Right kidney (tissue), 9 donors: ENCODE measurements at places on chromosomes 5 and 9.

- no peak for DNase-seq
Measured at GRCh38 chr9:93177676-93178075, 6.3 kb upstream of the WNK2 start.

- no peak for DNase-seq
Measured at GRCh38 chr5:169307646-169308045, 6.7 kb upstream of the SLIT3 start.

DNA sequence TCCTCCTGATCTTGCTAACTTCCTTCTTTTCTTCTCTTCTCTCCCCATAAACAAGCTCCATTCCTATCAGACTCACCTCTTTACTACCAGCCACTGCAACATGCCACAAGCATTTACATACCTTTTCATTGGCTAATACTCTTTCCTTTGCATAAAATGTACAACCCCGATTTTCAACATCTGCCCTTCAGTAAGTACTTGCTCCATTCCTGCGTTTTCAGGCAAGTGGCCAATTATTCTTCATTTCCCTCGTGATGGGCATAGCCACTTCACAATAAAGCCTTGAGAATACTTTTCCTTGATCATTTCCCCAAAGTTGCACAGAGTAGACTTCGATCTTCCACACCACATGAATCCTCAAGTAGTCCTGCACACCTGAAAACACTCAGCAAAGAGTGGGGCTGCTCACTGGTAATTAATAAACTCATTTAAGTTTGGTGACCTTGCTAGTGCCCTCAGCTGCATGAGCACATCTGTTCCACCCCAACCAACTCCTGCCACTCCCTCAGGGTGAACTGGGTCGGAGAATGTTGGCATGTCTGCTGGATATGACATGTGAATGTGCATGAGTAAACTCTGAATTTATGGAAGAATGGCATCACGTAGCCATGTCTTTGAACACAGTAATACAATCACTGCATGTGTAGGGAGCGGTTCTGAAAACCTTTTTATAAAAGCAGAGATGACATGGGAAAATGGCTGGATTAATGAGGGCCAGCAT is 535.8 kb downstream of the SEMA5A start:
- no peak for DNase-seq

DNA sequence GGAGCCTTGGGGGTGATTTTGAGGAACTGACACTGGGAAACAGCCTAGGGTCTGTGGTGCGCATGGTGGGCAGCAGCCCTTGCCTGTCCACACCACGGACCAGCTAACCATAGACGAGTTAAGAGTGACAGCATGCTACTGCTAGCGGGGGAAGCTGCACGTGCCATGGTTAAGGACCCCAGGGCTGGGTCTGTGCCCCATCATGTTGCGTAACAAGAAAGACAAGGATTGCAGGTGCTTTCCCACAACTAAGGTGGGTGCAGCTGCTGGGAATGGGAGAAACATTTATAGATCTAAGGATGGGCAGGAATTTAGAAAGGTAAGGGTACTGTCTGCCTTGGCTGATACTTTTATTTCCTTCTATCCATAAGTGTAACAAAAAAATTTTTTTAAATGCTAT is 17.9 kb upstream of the KCNMB1 start:
- DNase-seq = no peak

DNA sequence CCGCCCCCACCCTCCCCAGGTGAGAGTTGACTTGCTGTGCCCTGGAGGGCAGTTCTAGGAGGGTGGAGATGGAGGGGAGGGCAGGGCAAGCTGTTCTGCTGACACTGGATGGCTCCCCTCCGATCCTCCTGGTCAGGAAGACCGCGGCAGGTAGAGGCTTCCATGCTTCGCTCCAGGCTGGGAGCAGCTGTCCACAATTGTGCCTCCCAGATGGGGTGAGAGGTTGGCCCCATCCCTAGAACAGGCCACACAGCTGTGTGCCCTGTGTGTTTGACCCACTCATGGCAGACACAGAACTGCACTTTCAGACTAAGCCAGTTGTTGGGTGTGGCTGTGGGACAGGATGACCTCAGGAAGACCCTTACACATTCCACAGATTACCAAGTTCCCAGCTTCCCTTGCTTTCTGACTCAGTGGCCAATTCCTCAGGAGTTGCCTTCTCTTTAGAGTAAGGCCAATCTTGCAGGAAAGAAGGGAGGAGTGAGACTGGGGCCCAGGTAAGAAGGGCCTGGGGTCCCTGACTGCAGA is 72.1 kb upstream of the HSPA9 start:
- DNase-seq = no peak

- DNase-seq = no peak
Measured at GRCh38 chr5:885529-885928, 7.1 kb downstream of the BRD9 start.

GRCh38 chr5:150774145-150774544 is 4.4 kb upstream of the SMIM3 start:
- DNase-seq = no peak

DNA sequence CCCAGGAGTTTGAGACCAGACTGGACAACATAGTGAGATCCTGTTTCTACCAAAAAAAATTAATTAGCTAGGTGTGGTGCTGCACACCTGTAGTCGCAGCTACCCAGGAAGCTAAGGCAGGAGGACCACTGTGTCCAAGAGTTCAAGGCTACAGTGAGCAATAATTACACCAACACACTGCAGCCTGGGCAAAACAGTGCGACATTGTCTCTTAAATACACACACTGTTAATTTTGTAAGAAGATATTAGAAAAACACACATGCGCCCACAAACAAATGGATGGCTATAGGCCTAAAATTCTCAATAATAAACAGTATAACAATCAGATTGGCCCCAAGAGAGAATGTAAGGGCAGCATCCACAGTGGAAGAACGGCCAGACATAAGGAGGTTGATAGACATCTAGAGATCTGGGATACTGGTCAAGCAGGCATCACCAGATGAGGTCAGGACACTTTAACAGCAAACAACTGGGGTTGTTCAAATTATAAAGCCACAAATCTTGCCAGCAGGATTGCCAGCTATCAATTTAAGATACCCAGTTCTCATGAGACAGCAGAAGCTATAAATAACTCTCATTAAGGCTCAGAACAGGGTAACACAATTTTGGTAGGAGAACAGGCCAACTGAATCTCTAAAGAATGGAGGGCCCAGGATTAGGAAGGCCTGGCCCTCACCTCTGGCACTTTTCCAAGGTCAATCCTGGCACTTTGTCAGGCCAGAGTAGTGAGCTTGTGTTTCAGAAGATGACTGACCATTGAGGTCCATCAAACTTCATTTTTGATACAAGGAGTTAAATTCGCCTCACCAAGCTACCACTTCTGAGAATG is 29.5 kb downstream of the GOLPH3 start:
- no peak for DNase-seq

GRCh38 chr5:10456583-10457420 is 15.1 kb downstream of the ROPN1L start:
- no peak for DNase-seq

DNA sequence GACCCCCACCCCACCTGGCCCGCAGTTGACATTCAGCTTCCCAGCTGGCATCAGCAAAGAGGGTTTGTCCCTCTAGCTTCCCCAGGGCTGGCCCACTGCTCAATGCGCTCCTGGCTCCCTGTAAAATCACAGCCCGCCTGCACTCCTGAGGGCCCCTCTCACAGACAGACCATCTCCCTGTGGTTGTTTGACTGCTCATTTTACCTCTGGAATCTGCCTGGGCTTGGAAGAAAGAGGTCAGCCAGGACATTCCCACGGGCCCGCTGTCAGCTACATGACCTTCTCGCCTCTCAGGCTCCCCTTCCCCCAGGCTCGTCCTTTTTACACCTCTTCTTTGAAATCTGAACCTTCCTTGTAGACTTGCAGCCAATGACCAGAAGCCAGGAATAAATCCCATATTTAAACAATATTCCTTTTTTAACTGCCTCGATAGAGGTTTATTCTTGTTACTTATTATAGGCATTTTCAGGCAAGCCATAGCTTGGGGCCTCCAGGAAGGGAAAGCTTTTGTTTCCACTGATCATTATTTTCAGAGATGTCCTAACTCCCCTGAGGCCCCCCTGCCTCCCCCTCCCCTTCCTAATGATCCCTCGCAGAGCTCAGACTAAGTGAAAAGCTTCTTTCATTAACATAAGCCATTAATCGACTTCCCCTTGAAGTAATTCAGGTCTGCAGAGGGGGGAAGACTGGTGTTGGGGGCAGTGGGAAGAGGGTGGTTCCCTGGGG is 76.3 kb upstream of the IQGAP2 start:
- peak; percentile 40 for DNase-seq

DNA sequence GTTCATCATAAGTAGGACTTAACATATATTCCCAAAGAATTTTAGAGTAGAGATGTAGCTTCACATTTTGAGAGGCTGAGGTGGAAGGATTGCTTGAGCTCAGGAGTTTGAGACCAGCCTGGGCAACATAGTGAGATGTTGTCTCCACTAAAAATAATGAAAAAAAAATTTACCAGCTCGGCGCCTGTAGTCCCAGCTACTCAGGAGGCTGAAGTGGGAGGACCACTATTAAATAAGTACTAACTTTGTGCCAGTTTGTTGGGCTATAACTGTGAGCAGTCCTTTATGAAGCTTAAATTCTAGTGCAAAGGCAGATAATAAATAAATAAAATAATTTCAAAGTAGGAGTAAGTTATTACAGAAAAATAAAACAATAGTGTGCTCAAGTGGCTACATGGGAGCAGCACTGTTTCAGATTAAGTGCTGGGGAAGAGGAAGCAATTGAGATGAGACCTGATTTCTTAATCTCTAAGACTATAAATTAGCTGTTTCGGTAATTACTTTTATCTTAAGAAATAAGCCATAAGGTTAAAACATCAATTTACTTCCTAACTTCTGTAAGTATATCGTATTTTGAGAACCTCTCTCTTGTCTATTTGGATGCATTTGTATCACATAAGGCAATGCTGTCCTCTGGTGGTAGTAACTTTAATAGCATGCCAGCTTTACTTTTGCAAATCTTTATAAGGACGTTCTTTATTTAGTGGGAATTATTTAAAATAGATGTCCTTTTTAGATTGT is 98.9 kb downstream of the CSNK1G3 start:
- DNase-seq = peak; percentile 22

GRCh38 chr5:141493500-141494422 is 4.9 kb downstream of the PCDHGC5 start:
- DNase-seq = no peak

- DNase-seq = no peak
Measured at GRCh38 chr9:92440751-92441046, 16.4 kb upstream of the OMD start.

- no peak for DNase-seq
Measured at GRCh38 chr9:16192403-16193017, 639.7 kb downstream of the CCDC171 start.

- DNase-seq = no peak
Measured at GRCh38 chr5:105940181-105940580, 1730.6 kb downstream of the EFNA5 start.

DNA sequence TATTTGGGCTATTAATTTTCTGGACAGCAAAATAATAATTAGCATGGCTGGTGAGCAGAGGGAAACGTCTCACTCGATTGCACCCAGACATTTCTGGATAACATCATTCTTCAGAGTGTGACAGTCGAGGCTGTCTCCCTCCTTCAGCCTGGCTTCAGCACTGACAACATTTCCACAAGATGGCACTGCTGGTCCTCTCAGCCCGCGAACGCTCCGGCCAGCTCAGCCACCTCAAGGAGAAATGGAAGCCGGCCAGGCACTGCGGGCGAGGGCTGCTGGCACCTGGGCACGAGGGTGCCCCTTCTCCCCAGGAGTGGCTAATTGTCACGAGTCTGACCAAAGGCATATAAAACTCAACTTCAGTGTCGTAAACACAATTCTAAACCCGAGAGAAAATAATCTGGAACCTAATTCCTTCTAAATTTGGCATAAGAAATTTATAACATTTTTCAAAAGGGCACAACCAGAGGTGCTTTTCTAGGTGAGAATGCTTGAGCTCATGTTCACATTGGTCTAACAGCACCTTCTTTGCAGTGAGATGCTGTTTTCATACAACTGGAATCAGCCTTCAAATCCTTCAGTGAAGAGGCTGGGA is 65.9 kb downstream of the DAP start:
- peak; percentile 64 for DNase-seq

GRCh38 chr9:98539954-98540353 is 168.8 kb downstream of the GABBR2 start:
- no peak for DNase-seq

- no peak for DNase-seq
Measured at GRCh38 chr9:122948313-122948712, 7.5 kb downstream of the RABGAP1 start.

GRCh38 chr9:110133059-110133458 is 74.9 kb downstream of the C9orf152 start:
- no peak for DNase-seq

DNA sequence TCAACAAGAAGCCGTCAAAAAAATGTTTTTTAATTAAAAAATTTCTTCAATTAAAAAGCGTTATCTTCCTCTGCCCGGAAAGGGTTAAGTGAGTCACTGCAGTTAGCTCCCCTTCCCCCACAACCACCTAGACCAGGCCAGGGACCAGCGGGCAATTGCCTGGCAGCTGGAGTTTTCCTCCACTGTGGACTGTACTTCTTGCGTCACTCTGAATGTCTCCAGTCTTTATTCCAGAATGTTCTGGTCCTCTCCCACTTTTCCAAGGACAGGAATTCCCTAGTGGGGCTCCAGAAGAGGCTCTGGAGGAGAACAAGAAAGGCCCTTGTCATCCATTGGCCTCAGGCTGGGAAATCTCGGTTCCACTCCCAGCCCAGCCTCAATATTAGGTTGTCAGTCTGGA is 114.0 kb downstream of the C9orf50 start:
- no peak for DNase-seq

DNA sequence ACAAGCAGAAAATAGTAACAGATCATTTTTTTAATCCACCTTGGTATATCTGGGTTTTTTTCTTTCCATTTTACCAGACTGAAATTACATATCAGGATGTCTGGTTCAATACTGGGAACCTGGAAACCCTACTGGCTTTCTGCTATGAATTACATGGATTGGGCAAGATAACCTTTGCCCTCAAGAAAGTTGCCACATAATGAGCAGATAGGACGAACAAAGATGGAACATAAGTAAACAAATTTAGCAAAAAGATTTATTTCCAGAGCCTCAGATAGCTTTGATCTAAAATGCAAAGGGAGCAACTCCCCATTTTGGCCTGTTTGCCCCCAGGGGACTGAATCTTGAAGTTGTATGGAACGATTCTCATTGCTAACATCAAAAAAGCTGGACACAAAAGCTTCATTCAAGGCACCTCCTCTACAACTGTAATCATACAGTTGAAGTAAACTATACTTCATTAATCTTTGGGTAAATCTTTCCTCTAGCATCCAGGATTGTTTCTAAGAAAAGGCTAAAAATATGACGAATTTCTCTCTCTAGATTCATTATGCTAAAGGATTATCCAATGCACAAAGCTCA is 131.6 kb upstream of the PTGER4 start:
- DNase-seq = no peak

- DNase-seq = peak; percentile 11
Measured at GRCh38 chr9:115883467-115884329, 269.9 kb upstream of the PAPPA start.

DNA sequence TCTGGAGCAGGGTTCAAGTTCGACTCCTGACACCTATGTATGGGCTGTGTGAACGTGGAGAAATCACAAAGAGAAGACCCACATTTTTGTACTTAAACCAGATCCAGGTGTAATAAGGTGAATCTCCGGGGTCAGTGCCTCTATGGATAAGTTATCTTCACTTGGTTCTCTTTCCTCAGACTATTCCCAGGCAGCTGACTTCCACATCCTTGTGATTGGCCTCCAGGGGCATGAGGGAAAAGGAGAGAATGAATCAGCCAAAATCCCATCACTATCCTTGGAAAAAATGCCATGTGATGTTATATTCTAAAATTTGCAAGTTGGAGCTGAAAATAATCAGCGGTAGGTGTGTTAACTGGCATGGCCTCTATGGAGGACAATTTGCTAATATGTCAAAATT is 37.2 kb downstream of the ZNF622 start:
- no peak for DNase-seq
